Non-pigmented ciliary epithelial cell (primary cell): ENCODE measurements at places on chromosomes 5 and 9.

DNA sequence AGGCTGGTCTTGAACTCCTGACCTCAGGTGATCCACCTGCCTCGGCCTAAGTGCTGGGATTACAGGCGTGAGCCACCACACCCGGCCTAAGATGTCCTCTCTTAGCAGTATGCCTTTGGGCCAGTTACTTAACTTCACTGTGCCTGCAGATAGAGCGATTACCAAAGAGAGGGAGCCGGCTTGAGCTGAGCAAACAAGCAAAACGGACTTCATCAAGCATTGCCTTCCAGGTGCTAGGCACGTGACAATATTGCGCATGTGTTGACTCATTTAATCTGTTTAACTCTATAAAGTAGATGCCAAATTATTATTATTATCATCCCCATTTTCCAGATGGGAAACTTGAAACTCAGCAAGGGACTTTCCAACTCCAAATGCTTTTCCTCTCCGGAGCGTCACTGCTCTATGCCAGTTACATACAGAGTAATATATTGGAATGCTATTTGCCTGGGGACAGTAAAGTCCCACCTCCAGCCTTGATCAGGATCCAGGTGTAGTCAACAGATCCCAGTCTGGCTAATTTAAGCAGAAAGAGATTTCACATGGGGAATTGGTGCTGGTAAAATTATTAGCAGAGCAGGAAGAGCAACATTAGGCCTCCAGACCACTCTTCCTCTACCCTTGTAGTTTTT, 5.6 kb upstream of the C9orf152 start:
- DNase-seq: no peak

GRCh38 chr5:135062216-135063055, 28.4 kb upstream of the PITX1 start:
- DNase-seq: no peak

GRCh38 chr9:98992107-98992884, 48.6 kb downstream of the COL15A1 start:
- DNase-seq: no peak

DNA sequence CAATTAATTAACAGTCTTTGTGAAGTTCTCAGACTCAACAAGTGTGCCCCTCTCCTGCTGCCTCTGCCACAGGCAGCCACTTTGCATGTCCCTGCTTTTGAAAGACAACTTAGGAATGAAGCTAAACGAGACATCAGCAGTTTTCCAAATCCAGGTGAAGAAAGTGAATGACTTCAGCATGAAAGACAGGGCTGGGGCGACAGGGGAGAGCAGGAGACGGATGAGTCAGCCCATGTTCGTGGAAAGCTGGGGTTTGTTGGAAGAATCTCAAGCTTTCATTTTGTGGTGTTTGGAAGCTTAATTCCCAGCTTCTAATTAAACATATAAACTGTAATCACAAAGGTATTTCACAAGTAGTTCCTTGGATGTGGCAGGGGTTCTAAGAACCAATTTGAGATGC, 207.8 kb upstream of the MAP3K1 start:
- peak; percentile 10 for DNase-seq

DNA sequence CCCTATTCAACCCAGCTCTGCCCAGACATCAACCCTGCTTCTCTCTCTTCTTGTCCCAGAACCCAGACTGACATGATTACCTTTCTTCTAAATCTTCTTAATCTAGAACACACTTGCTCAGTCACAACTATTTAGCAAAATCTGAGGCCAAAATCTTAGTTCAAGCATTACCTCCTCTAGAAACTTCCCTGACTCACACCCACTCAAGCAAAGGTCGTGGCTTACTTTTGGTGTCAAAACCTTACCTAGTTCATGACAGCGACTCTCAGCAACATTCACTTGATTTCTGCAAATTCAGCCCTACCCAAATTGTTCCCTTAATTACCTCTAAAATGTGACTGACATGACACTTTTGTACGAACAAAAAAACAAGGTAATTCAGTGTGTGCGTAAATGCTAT, 130.2 kb downstream of the TLE1 start:
- DNase-seq: no peak

- no peak for DNase-seq
These were observed 38.9 kb downstream of the POLK start for GRCh38 chr5:75550597-75550996.

GRCh38 chr5:152474961-152475360, 69.9 kb upstream of the NMUR2 start:
- DNase-seq: no peak

DNA sequence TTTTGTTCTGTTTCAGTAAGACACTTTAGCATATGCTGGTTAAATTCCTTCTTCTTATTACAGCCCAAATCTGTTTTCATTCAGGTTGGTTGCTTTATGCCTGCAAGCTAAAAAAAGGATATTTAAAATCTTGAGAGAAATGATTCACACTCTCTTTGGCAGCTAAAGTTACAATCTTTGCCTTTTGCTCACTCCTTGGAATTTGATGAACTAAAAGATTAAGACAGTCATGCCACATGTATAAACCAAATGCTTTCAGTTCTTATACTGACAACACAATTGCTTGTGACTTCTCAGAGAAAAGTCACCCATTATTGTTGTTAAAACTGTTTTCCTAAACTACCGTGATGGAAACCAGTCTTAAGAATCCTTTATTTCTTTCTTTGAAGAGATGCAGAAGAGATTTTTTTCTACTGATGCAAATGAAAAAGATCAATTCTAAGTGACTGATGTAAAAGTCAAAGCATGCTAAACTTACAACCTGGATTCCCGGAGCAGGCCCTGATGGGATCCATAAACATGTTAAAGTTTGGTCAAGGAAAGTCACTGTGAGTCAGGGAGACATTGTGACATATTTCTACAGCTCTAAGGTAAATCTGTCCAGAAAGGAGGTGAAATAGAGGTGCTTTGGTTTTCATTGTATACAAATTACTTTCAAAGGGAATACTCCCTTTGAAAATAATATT, 144.2 kb upstream of the CDH10 start:
- peak; percentile 30 for DNase-seq

DNA sequence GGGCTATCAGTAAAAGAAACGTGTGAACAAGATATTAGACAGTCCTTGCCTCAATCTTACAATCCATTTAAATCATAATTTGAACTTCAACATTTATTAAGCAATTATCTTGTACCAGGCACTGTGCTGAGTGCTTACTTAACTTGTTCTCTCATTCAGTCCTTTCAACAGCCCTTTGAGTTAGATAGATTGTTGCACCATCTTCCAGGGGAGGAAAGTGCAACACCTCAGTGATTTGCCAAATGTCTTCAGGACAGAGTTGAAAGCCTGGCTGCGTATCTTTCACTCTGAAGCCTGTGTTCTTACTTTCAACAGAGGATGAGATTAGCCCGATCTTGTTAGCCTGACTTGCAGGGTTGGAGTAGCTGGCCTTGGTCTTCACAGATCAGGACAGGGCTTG, 34.2 kb upstream of the SUB1 start:
- DNase-seq: no peak

DNA sequence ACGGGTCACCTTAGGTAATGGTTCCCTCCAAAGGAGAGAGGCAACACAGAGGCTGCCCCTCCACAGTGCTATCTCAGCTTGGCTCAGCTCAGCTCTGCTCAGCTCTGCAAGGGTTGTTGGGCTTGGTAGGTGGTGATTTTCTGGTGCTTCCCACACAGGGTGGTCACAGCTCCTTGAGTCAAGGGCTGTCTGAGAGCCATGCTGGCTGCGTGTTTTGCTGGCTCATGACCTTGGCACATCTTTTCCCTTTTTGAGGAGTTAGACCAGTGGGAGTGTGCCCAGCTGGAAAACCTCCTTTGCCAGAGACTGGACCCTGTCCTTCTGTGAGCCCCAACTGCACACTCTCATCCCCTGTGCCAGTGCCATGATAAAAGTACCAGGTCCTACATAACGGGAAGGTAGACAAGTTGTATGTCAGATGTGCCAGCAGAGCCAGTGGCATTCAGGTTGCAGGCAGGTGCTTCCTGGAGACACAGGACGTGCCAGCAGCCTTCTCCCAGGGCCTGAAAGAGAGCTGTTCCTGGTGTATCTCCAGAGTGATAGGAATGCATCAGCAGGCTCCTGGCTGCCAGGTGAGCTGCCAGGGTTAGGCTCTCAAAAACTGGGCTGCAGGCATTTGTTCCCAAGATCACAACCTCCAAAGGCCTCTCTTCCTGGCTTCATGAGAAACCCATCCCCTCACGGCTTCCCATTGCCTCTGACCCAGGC, 118.6 kb upstream of the CXCL14 start:
- DNase-seq: no peak

DNA sequence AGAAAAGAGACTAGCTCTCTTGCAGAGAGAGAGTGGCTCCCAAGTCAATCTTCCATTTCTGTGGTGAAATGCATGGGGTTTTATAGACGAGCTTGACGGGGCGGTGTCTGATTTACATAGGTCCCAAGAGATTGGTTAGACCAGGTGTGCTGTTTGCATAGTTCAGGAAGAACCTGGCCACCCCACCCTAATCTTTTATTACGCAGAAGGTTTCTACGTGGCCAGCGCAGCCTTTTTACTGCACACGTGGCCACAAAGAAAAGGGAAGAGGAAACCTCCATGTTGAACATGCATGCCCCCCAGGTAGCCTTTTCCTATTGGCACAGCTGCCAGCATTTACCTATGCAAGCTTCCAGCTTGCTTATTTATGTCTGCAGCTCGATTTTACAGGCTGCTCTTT, 92.1 kb downstream of the CAVIN4 start:
- no peak for DNase-seq

- DNase-seq: no peak
These were observed 12.0 kb downstream of the RALGDS start for GRCh38 chr9:133108794-133109641.

DNA sequence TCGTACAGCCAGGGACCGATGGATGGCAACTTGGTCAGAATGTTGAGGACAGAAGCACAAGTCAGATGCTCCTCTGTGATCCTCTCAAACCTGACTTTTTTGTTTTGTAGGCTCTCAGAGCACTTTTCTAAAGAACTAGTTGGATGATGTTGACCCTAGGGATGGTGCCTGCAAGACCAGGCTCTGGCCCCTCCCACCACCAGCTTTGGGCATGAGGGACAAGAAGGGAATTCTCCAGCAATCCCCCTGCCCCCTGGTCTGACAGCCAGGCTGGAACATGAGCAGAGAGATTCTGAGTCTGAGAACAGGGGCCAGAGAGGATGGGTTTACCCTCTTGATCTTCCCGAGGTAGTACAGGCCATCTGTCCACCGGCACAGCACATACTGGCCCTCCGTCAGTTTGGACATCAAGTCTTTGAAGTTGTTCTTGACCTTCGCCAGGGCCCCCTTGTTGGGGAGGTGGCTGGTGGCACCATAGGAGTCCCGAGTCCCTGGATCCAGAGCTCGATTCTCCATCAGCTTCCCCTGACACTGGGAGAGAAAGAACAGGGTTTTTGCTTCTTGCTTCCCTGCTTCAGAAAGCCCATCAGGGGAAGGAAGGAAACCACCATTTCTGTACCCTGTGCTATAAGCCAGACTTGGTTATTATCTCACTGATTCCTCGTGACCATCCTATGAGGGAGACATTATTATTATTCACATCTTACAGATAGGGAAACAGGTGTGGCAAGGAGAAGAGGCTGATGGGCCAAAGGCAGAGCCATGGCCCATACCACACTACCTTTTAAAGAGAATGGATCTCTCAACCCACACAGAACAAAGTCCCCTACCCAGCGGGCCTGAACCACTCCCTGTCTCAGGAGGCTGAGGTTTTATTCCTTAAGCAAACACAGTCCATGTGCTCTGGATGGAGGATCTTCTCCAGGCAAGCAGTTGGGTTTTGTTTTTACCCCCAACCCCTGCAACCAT, 2.5 kb downstream of the PHF19 start:
- no peak for DNase-seq

- DNase-seq: peak; percentile 42
These were observed 315.3 kb upstream of the RPS23 start for GRCh38 chr5:82593481-82593880.

DNA sequence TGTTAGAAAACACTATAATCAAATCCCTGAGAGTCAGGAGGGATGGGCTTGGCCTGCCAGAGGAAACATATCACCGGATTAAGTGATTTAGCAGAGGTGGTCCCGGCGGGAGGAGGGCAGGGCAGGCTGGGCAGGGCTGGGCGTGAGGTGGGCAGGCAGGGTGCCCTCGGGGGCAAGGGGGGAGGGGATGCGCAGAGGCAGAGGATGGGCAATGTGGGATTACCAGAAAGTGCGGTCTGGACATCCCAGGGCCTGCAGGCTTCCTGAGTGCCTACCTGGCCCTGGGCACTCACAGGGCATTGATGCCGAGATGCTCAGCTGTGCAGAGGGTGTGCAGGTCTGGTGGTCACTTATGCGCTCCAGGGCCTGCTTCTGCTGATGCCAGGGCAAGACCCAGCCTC, 115.2 kb downstream of the ADAMTS2 start:
- DNase-seq: no peak

GRCh38 chr9:108109927-108110690, 620.5 kb upstream of the KLF4 start:
- DNase-seq: no peak

DNA sequence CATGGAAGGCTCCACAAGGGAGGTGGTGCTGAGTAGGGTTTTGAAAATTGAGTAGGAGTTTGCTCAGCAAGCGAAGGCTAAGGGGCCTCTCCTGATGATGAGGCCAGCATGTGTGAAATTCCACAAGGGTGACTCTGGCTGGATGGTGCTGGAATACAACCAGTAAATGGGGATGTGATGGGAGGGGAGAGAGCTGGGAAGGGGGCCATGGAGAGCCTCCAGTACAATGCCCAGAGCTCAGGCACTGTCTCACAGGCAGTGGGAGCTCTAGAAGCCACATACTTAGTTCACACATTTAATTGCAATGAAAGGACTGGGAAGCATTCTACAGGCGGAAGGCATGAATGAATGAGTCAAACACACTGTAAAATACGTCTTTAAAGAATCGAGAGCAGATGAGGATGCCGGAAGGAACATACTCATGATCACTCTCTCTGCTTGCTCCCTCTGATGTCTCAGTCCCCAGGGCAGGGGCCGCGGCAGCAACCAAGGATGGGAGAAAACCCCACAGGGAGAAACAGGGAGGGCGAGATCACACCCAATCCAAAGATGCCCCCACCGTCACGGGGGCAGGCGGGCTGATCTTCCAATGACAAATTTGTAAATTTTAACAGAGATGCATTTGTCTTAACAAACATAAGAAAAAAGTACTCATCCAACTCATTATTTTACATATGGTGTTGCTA, 261.0 kb downstream of the NSG2 start:
- no peak for DNase-seq

DNA sequence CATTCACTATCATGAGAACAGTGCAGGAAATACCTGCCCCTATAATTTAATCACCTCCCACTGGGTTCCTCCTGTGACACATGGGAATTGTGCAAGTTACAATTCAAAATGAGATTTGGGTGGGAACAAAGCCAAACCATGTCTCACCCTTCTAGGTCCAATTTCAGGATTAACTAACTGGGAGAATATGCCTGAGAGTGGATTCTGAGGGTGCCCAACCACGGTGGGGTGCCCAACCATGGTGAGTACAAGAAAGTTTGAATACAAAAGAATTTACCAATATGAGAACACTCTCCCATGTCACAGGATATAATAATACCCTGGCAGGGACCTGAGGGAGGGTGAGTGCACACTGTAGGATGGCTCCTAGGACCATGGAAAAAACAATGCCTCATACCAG, 17.2 kb upstream of the GDA start:
- DNase-seq: no peak

GRCh38 chr5:168676501-168676900, 97.3 kb upstream of the PANK3 start:
- no peak for DNase-seq
